ENCODE measurements at places on chromosomes 4 and X.

- no peak for DNase-seq
Observed at GRCh38 chrX:114178126-114178525, 405.8 kb upstream of the HTR2C start.

- no peak for DNase-seq
Observed at GRCh38 chrX:88944661-88945060, 197.6 kb downstream of the CPXCR1 start.

- DNase-seq = no peak
Observed at GRCh38 chr4:4627111-4627510, 85.3 kb upstream of the STX18 start.

DNA sequence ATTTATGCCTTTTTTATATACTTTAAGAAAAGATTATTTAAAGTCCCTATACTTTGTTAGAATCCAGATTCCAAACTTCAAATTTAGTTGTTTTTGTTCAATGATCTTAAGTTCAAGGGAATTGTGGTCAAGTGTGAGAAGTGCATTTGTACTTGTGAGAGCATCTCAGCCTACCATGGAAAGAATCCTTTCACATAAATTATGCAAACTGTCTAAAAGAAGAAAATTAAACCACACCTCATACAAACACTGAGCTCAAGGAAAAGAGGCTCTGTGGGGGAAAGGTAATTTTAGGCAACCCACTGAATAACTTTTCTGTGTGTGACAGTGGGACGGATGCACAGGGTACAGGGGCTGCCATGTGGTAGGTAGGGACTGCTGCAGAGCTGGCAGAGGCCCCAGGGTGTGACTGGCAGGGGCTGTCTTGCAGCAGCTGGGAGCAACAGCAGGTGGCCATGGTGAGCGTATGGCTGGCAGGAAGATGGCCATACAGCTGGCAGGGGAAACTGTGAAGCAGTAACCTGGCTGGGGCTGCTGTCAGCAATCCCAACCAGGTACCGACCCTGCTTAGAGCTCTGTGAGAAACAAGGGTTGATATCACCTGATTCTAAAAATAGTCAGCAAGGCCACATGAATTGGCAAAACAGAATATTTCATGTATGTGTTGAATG lies 130.6 kb downstream of the UGT8 start:
- no peak for DNase-seq

DNA sequence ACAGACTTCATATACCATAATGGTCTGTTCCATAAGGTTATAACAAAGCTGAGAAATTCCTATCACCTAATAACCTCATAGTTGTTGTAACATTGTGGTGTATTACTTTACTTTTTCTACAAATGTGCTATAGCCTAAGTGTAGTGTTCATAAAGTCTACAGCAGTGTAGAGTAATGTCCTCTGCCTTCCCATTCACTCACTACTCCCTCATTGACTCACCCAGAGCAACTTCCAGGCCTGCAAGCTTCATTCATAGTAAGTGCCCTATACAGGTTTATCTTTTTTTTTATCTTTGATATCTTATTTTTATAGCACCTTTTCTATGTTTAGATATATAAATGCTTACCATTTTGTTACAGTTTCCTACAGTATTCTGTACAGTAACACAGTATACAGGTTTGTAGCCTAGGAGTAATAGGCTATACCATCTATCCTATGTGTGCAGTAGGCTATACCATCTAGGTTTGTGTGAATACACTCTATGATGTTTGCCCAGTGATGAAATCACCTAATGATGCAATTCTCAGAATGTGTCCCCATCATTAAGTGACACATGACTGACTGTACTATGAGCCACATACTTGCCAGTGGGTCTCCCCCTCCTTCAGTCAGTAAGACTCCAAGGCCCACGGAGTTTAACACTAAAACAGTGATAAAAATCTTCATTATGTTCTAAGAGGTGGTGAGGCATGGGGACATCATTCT lies 299.9 kb downstream of the UNC5C start:
- DNase-seq = no peak

GRCh38 chr4:38073596-38074234 lies 113.5 kb downstream of the PTTG2 start:
- DNase-seq = no peak

DNA sequence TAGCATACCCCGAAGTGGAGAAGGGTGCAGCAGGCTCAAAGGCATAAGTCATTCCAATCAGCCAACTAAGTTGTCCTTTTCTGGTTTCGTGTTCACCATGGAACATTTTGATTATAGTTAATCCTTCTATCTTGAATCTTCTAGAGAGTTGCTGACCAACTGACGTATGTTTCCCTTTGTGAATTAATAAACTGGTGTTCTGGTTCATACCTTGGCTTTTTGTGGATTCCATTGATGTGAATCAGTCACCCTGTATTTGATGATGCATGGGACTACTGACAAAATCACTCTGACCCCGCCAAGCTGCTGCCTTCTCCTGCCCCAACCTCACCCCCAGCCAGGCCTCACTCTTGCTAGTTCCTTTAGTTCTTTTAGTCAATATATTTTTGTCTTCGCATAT lies 32.7 kb downstream of the F9 start:
- no peak for DNase-seq

Measured in activated T-cell treated with anti-CD3 and anti-CD28 coated beads for 1 hour (primary cell).